ENCODE measurements at places on chromosomes 6 and 20. TPM values are rescaled to one million over a fixed set of nuclear protein-coding genes. Genes with fewer than 3 reads are reported as not detected.

Gene TLDC2
- total RNA-seq, result 1.6 TPM

Gene CEP43
- 7.7 TPM for total RNA-seq

Gene RIPPLY2
- total RNA-seq, result not detected

Gene TRPC4AP
- 65.8 TPM for total RNA-seq

Gene PACRG
- total RNA-seq, result 13.0 TPM

Gene PLEKHG1
- total RNA-seq, result 29.3 TPM

Gene HDGFL1
- total RNA-seq, result not detected

Gene FLRT3
- not detected for total RNA-seq

Gene CCN2
- total RNA-seq, result 1,207 TPM

Gene HLA-DPB1
- total RNA-seq, result 112 TPM
